Activated CD8-positive, alpha-beta T cell treated with anti-CD3 and anti-CD28 coated beads for 36 hours (primary cell): ENCODE measurements at places on chromosomes 6 and 20.

GRCh38 chr6:75296811-75297779 is 12.5 kb upstream of the TMEM30A start:
- no peak for DNase-seq

GRCh38 chr6:118546164-118546879 is 1.8 kb upstream of the PLN start:
- DNase-seq: no peak

DNA sequence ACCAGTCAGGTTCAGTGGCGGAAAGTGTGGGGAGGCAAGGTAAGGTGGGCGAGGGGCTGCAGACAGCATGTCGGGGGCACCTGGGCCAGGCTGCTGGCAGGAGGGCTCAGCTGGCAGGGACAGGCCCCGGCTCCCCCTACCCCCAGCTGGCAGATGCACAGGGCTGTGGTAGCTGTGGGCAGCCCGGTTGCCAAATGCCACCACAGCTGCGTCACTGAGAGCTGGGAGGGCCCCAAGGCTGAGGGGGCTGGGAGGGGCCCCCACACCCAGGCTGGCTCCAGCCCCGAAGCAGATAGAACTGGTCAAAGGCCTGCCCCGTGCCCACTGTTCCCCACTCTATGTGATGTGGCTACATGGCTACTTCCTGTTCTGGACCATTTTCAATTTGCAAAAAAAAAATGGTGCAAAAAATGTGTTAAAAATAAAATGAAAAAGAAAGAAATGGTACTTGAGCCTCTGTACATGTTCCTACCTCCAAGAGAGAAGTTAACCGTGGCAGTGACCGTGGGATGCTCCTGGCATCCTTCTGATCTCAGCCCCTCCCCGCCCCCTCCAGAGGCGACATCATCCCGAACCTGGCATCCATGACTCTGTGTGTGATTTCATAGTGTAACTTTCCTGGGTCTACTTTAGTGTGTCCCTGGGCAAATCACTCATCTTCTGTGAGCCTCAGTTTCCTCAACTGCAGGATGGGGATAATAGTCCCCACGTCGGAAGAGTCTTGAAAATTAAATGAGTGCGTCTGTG is 64.4 kb downstream of the UBE2V1 start:
- peak; percentile 61 for DNase-seq

- no peak for DNase-seq
These were observed 101.6 kb upstream of the CEP162 start for GRCh38 chr6:84329077-84329476.

GRCh38 chr6:148864941-148865340 is 118.1 kb downstream of the UST start:
- DNase-seq: no peak

DNA sequence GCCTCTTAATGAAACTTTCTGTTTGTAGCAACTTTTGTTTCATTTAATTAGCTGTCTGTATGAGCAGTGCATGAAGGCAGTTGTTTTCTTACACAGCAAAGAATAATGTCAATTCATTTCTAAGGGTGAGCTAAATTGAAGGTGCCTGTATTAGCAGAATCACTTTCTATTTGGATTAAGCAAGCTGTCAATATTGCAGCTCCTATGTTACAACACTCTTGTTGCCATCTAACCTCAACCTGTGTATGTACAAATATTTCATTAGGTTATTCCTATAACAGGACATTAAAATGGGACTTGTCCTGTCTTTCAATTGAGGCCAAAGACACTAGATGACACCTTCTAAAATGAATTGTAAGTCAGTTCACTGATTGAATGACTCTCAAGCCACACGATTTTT is 647.5 kb downstream of the UTRN start:
- no peak for DNase-seq

- no peak for DNase-seq
These were observed 15.3 kb upstream of the CCN2 start for GRCh38 chr6:131966443-131966842.

- peak; percentile 44 for DNase-seq
These were observed 5.0 kb downstream of the PYGB start for GRCh38 chr20:25252686-25253421.

DNA sequence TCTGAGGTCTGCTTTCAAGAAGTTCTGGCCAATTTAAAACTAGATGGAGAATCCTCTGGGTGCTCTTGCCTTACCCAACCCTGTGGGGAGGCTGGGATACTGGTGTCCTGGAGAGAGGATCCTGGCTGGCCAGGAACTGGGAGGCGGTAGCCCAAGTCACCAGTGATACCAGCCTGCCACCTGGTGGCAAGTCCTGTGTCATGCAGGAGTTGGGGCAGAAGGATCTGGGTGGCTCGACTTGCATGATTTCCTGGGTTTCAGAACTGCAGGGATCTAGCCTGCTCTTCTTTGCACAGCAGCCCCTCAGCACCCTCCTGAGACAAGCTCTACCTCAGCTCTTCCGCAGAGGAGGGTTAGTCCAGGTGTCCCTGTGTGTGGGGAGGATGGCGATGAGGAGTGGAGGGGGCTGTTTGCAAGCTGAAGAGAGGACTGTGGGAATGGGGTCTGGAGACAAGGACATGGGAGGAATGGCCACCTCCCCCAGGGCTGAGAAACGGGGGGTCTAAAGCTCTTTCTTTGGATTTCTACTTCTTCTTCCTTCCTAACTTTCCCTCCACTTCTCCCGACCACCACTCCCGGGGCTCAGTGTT is 4.2 kb downstream of the KCNK17 start:
- DNase-seq: peak; percentile 68

DNA sequence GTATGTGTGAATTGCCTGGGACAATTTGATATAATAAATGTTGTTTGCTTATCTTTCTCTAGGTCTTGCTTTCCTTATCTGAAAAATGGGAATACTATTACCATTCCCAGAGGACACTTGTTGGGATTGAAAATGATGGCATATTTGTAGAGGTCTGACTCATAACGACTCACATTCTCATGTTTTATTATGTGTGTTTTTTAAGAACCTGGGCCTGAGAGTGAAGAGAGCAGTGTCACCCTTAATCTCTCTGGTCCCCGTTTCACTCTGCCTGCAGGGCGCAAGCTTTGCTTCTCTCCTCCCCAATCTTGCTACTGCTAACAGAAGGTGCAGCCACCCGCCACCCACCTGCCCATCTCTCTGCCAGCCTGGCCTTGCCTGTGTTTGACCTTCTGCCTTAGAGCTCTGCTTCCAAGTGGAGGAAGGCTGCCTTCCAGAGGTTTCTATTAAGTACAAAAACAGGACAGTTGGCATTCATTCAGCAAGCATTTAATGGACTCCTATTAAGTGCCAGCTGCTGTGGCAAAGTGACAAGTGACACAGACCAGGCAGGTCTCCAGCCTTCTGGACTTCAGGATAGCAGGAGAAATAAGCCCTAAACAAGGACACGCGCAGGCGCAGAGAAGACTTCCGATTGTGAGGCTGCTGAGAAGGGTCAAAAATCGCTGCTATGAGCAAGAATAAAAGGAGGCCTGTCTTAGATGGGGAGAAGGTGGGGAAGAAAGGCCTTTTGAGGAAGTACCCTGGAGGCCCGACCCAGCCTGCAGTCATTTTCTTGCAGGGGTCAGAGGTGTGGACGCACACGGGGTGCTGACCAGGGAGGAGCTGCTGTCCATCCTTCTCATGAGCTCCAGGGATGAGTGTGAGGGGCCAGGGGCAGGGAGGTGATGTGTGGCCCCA is 112.5 kb downstream of the JPH2 start:
- DNase-seq: no peak

- no peak for DNase-seq
These were observed 48.1 kb downstream of the NKX2-2 start for GRCh38 chr20:21465799-21466198.

DNA sequence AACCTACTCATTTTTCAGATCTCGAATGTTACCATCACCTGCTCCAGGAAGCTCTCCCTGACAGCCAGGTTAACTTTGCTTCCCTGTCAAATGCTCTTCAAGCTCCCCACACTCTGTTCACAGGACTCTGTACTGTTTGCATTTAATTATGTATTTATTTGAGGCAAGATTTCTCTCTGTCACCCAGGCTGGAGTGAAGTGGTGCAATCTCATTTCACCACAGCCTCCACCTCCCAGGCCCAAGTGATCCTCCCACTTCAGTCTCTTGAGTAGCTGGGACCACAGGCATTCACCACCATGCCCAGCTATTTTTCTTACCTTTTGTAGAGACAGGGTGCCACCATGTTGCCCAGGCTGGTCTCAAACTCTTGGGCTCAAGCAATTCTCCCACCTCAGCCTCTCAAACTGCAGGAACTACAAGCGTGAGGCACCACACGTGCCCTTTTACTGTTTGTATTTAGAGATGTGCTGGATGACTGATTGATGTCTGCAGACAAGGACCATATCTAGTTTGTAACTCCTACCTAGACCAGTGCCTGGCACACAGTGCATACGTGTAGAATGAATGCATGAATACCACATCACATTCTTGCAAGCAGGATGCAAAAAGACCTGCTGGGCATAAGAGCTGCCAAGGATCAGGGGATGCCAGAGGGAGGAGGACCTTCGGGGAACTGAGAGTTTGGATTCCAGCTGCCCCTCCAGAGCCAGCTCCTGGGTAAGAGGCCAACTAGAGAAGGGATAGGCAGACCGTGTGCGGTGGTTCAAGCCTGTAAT is 15.6 kb upstream of the CBFA2T2 start:
- no peak for DNase-seq

DNA sequence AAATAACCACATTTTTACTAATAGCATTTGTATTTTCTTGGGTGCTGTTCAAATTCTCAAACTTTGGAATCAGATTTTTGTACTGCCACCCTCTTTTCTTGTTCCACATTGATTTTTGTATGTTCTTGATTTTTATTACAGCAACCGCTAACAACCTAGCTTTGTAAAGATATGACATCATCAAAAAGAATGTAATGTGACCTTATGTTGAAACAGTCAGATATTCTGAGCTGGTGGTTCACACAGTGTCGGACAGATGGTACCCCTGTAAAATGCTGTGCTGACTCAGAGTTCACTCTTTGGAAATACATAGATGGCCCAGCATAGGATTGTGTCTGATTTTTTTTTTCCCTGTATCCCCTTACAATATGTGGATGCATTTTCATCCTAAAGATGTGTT is 118.9 kb downstream of the QKI start:
- no peak for DNase-seq

GRCh38 chr6:152976749-152977148 is 6.1 kb downstream of the FBXO5 start:
- no peak for DNase-seq

GRCh38 chr6:44708208-44708607 is 320.7 kb downstream of the CDC5L start:
- DNase-seq: no peak

- no peak for DNase-seq
These were observed 57.8 kb upstream of the ATXN1 start for GRCh38 chr6:16818992-16819626.

GRCh38 chr20:11585752-11586352 is 331.8 kb upstream of the BTBD3 start:
- no peak for DNase-seq

- DNase-seq: no peak
These were observed 441.4 kb downstream of the BCKDHB start for GRCh38 chr6:80547827-80548226.

- DNase-seq: no peak
These were observed 16.4 kb downstream of the CHRNA4 start for GRCh38 chr20:63344616-63345327.

DNA sequence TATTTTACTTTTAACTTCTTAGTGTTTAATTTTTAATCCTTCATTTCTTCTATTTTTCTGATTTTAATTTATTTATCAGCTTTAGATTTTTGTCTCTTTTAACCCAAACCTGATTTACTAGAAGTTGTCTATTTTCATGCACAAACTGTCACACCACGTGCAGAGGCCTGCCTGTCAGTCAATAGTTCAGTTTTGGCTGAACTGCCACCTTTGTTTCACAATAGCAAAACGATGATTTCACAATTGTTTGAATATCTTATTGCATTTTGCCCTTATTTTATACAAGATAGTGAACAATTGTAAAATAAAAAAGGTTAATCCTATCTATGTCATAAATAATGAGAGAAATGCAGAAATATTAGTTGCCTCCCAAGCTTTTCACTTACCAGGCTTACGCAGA is 24.0 kb upstream of the PPP1R3G start:
- no peak for DNase-seq

DNA sequence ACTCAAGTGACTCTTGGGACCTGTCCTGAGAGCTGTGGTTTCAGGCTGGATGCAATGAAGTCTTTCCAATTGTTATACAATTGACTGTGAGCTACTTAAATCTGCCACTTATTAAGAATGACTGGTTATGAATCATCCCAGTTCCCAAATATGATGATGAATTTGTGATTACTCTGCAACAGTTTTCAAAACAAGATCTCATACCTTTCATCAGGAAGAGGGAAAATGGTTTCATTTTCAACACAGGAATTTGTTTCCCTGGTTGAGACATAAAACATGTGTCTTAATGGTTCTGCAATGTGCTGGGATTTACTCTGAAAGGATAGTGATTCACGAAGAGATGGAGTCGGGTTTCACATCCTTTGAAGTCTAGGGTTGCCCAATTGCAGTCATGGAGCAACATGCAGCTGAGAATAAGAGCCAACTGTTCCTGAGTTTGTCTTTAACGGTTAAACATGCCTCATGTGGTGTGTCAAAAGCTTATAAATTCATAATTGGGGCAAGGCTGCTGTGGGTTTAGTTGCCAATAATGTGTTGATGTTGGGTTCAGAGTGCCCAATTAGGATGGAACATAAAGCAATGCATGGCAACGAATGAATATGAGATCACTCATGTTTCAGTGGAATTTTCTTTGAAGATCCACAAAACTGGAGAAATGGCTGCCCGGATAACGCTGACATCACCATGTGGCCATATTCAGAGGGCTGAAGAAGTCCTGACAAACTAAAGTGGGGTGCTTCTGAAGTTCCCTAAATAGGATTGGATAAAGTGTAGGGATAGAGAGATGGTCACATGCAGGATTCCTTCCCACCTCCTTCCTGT is 41.0 kb downstream of the CYP24A1 start:
- no peak for DNase-seq

GRCh38 chr6:167731731-167732422 is 94.8 kb upstream of the AFDN start:
- no peak for DNase-seq

DNA sequence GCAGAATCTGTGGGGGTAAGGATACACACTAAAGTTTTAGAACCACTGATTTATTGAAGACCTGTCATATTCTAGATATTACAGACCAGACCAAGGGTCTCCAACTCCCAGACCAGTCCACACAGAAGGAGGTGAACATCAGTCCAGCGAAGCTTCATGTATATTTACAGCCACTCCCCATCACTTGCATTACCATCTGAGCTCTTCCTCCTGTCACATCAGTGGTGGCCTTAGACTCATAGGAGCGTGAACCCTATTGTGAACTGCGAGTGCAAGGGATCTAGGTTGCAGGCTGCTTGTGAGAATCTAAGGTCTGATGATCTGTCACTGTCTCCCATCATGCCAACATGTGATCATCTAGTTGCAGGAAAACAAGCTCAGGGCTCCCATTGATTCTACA is 5.0 kb upstream of the BCLAF1 start:
- DNase-seq: no peak

DNA sequence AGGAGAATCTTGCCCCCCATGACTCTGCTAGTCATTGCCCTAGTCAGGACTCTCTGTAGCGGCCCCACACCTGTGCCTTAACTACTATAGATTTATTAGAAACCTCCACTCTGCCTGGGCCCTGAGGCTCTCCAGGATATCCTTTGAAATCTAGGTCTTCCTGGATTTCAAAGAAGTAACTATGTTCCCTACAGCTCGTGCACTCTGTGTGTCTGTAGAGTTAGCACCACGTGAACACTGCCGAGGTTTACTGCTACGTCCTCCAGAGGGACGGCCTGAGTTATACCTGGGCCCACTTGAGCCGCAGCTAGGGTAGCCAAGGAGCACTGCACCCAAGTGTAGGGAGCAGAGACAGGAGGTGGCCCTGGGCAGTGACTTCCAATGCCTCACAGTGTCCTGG is 19.8 kb downstream of the GLP1R start:
- no peak for DNase-seq

- no peak for DNase-seq
These were observed 12.1 kb downstream of the TBX18 start for GRCh38 chr6:84752118-84752850.
